Right lobe of liver (tissue), 6 donors: ENCODE measurements at places on chromosomes 1 and 21.

DNA sequence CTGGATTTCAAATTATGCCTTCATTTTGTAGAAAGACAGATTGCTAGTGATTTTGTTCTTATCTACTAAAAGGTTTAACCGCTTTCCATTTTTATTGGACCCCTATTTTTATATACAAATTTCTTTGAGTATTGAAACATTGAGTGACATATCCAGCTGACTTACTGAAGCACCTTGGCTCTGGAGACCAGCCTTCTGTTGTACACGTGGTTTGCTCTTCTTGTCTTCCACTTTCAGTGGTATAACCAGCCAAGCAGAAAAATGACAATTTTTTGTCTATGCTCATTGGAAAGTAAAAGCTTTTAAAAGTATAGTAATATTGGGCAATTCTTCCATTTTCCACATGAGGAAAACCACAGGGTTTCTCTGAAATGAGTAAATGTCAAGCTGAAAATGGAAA lies 4.4 kb downstream of the F13B start:
- DNase-seq: no peak

- DNase-seq: no peak
Measured at GRCh38 chr1:203454986-203455471, 20.6 kb upstream of the PRELP start.

DNA sequence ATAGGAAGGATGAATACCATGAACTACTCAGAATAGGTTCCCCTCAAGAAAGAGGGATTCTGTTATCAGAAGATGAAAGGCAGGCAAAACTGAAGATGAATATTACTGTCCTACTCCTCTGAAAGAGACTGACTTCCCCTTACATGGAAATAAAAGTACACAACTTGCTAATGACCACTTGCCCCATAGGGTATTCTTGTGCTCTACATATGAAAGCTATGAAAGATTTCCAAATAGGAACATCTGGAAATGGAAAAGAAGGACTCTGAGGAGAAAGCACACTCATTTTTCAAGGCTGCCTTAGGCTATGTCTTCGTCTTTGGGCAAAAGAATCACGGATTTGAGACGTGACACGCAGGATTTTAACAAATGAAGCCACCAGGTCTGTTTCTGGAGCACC lies 170.1 kb upstream of the DAB1 start:
- DNase-seq: no peak

DNA sequence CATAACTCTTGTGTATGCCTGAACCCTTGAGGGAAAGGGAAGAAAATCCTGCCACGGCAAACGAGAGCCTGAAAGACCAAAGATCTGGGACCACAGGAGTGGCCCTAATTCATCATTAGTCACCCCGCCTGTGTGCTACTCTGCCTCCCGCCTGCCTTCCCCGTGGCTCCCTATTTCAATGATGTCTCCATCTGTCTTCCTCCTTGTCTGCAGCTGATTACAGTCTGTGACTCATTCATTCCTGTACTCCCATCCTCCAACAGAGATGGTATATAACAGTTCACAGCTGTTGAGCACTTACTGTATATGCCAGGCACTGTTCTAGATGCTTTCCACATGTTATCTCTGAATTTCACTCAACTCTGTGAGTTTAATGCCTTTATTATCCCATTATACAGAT lies 96.6 kb downstream of the SEC16B start:
- DNase-seq: no peak

- DNase-seq: no peak
Measured at GRCh38 chr1:238710697-238711096, 675.7 kb upstream of the CHRM3 start.

DNA sequence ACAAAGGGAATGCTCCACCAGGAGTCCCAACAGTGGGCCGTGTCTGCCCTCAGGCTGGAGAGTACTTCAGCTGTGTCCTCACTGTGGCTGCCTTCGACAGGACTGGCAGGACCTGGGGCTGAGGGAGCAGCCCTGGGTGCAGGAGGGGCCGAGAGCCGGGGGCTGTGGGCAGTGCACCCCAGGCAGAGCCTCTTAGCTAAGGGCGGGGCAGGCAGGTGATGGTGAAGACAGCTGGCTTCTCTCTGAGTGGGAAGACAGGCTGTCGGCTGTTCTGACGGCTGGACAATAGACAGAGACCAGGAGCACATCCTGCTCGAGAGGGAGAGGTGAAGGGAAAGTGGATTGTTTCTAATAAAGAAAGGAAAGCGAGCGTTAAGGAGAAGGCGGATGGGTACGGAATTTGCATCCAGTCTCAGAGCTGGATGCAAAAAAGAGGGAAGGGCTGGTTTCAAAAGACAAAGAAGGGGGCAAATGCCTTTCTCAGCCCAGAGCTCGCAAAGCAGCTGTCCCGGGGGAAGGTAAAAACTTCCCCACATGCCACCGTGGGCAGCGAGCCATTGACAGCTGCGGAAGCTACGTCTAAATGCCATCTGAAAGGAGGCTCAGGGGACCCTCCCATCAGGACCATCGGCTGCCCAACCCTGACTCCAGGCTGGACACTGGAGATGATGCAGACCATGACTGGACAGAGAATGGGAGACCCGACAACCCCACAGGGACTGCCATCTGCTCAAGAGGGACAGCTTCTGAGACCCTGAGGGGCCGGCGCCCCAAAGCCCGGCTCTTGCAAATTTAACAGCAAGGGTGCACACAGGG lies 92.0 kb downstream of the STUM start:
- peak; percentile 32 for DNase-seq
